ENCODE measurements at places on chromosomes 4 and X.

- no peak for DNase-seq
Measured at GRCh38 chr4:11768251-11768972, 339.7 kb upstream of the HS3ST1 start.

DNA sequence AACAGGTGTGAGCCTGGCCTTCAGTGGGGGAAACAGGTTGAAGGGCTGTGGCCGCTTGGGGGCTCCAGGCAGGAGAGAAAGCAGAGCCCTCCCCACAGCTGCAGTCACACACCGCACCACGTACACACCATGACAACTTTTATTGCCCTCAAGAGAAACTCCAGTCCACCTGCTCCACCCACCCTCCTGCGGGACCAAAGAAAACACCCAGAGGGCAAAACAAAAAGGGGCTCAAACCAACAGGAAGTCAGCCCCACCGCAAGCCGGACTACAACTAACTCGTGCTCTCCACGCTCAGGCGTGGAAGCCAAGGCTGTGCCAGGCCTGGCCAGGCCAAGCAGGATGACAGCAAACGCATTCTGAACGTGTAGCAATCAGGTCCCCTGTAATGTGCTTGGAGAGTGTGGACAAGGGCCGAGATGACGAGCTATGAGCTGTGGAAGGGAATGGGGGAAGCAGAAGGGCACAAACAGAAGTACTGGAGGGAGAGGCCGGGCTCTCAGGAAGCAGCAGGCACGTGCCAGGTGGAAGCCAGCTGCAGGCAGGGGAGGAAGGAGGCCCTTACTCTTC is 12.7 kb downstream of the SLC6A8 start:
- no peak for DNase-seq

- DNase-seq = peak; percentile 32
Measured at GRCh38 chr4:7144374-7145290, 47.7 kb upstream of the SORCS2 start.

- DNase-seq = no peak
Measured at GRCh38 chr4:126807132-126807531, 825.6 kb upstream of the INTU start.

DNA sequence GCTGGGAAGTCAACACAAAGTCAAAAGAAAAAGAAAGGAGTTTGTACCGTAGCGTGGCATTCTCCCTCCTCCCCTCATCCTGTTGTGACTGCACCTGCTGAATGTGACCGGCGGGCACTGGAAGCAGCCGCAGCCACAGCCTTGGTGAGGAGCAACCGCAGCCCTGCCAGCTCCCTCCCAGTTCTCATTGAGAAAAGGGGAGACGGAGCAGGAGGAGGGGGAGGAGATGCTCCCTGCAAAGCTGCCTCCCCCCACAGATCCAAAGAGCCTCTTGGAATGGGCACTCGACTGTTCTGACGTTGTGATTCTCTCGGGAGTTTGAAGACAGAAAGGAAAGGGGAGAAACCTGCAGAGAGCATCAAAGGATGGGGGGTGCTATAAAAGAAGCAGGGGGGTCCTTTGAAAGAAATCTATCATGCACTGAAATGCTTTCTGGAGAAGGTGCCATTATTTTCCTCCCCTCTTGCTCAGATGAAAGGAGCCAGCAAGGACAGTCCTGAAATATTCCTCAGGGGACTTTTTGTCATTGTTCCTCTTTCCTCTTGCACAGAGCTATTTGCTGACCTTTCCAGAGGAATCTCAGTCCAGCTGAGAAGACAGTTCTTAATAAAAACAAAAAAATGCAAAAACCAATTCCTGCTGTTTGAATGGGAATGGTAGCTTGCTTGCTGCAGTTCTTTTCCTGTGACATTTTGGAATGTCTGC is 429.7 kb downstream of the MAPK10 start:
- no peak for DNase-seq

DNA sequence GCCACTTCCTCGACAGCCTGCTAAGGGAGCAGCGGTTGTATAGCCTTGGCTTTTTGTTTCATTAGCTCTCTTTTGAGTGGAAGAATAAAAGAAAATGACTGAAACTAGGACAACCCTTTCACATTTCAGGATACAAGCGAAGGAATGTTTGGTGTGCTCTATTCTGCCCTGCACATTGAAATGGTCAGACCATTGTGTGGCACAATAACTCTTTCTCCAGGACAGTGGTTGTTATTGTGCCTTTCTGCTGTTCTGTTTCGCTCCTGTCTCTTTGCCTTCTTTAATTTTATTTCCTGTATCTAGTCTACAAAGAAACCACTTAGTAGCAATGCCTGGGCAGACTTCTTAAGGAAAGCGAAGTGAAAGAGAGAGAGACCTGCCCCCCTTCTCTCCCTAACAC is 473.7 kb downstream of the GBA3 start:
- no peak for DNase-seq

GRCh38 chr4:148030193-148030873 is 298.4 kb downstream of the ARHGAP10 start:
- no peak for DNase-seq

GRCh38 chr4:180564448-180564847 is 1678.8 kb upstream of the TENM3 start:
- DNase-seq = no peak

GRCh38 chr4:14749910-14750309 is 252.4 kb upstream of the CPEB2 start:
- DNase-seq = no peak

DNA sequence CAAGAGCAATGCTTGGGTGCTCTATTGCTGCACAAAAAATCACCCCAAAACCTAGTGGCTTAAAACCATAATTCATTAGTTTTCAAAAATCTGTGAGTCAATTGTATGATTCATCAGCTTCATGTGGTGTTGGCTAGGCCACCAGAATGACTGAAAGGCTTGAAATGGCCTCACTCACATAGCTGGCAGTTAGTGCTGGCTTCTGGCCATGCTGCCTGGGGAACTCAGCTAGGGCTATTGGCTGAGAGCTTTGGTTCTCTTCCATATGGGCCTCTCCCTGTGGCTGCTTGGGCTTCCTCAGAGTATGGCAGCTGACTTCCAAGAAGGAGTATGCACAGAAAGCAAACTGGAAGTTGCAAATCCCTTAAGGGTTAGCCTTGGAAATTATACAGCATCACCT is 3.1 kb upstream of the MTMR1 start:
- no peak for DNase-seq

DNA sequence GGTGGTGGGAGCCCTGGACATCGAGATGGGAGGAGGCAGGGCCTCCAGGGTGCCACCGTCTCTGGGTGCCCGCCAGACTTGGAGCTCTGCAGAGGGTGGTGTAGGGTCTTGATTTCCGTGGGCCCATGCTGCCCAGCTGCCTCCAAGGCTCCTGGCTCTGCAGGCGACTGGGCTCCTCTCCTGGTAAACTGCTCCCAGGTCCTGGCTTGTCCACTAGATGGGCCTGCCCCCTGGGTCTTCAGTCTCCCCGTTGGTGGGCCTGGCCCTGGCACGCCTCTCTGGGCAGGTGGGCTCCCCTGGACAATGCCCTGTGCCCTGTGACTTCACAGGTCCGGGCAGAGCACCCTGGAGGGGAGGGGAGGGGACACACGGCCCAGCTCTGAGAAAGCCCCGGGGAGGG is 7.7 kb downstream of the FGFR3 start:
- no peak for DNase-seq

GRCh38 chr4:47209833-47210232 is 178.5 kb downstream of the GABRB1 start:
- no peak for DNase-seq

DNA sequence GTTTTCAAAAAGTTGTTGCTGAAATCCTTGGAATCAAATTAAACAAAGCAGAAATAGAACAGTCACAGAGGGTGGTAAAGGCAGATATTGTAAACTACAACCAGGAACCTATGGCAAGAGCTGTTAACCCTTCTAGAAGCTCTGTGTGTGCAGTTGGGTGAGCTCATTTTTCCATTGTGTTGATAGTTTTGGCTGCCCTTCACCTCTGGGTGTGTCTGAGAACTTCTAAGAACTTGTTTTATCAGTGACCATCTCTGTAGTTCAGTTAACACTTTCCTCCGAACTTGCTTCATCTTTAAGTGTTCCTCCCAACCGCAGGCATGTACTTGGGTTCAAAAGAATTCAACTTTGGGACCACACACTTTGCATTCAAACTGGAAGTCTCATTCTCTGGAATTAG is 32.7 kb downstream of the RBMX start:
- no peak for DNase-seq

DNA sequence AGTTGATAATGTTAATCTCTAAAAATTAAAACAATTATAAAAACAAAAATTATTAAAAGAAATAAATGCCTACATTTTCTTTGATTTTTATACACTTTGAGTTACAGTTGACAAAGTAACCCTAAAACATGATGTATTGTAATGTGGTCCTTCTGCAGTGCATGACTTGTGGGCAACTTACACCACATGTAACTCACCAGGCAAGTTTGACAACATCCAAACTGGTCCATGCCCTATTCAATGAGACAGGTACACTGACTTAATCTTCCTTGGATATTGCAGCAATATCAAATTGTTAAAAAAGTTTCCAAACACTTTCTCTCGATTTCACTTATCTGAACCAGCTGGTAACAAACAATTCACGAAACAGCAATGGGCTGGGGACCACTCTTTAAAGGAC is 81.5 kb downstream of the FTHL17 start:
- DNase-seq = no peak
